Activated T-helper 1 cell treated with Interleukin-2 at 50 U/mL for 16 hours (primary cell): ENCODE measurements at places on chromosomes 1 and 21.
A peak's percentile ranks its signal among the peaks of the same experiment; 100 is the strongest.

DNA sequence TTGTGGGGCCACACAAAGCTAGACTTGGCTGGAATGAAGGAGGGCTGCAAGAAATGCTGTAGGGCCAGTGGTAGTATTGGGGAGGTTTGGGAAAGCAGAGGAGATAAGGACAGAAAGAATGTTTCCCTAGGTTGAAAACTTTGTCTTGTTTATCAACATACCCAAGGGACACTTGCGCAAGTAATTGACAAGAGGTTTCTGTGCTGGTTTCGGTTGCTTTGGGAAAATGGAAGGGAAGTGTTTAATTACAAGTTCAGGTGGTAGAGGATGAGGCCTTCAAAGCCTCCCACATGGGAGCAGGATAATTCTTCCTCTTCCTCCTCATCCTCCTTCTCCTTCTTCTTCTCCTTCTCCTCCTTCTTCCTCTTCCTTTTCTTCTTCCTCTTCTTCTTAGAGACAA is 182.1 kb upstream of the LMO4 start:
- DNase-seq = no peak

GRCh38 chr1:159009287-159009686 is 420 bp upstream of the IFI16 start:
- DNase-seq = no peak

DNA sequence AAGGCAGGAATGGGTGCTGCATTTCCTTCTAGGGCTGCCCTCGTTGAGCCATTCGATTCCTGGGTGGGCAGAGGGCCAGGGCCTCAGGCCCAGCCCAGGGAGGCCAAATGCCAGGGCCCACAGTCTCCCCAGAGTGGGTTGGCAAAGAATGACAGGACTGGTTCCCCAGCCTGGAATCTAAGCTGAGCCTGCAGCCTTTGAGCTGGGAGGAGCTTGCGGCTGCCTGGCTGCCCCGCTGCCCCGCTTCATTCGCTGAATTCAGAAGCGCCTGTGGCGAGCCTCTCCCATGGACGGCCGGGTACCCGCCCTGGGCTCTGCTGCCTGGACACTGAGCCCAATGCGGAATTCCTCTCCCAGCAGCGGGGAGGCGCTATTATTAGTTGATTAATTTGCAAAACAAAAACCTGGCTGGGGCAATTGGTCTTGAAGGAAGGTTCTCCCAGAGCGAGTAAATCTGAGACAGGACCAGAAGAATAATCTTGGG is 32.3 kb upstream of the TARDBP start:
- no peak for DNase-seq

DNA sequence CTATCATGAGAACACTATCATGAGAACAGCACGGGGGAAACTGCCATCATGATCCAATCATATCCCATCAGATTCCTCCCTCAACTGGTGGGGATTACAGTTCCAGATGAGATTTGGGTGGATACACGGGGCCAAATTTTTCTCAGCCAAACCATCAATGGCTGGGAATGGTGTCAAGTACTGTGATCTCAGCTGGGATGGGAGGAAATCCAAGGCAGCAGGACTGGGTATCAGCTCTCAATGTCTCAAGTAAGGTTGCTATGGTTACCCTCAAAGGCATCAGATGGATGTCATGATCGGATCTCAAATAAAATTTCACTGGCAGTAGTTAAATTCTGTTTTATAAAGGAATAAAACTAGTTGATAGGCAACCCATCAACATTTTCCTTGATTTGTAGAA is 399.0 kb downstream of the KCNT2 start:
- DNase-seq = no peak

DNA sequence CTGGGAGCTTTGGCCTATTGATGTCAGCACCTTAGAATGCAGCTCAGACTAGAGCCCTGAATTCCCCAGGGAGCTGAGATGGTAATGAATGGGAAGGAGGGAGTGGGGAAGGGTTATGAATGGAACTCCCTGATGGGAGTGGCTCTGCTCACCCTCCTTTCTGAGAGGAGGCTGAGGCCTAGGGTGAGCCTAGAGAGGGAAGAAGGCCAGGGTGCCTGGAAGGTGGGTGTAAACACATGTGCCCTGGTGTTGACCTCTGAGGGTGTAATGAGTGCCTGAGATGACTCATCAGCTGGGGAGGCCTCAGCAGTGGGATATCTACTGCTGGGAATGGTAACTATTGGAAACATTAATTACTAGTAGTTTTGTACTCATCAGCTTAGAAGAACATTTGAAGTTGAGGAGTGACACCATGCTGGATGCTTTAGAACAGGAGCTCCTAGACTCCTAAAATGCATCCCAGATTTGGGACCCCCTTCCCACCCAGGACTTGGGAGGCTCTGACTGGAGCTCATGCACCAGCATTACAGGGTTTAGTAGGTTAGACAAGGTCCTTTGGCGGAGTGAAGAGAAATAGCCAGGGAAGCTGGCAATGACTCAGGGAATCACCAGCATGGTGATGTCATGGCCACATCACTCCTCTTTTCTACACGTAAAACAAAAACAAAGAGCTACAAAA is 16.0 kb upstream of the PIGV start:
- no peak for DNase-seq

- no peak for DNase-seq
These were observed 43.1 kb downstream of the SKI start for GRCh38 chr1:2271211-2271721.

- peak; percentile 54 for DNase-seq
These were observed 60.3 kb upstream of the KRTAP19-8 start for GRCh38 chr21:31098576-31099005.

GRCh38 chr1:35431173-35431599 is 126.0 kb downstream of the KIAA0319L start:
- DNase-seq = no peak

- DNase-seq = no peak
These were observed 954 bp downstream of the MYOG start for GRCh38 chr1:203084588-203085527.

GRCh38 chr1:165512816-165513215 is 31.0 kb upstream of the LRRC52 start:
- DNase-seq = no peak

DNA sequence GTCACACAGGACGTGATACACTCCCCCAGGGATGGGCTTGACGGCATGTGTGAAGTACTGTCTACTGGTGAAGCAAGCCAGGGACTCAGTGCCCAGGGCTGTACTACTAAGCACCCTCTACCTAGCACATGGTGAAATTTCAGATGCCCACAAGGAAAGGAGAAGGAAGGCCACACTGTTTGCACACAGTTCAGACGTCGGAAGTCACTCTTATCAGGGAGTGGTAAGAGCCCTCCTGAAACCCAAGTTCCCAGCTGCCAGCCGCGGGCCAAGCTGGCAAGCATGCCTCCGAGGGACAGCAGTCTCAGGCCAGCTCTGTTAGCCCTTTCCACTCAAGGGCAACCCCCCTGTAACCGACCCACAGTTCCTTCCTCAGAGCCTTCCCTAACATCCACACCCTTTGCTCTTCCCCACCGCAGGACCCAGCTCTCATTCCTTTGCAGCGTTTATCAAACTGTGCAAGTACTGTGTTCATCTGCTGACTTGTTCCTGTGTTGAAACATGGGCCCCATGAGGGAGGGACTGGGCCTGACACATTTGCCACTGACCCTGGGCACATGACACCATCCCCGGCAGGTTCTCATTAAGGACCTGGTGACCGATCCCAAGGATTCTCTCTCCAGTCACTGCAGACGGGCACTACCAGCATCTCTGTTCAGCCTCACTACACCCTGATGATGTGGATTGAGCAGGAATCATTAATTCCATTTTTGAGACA is 58.5 kb downstream of the SLC66A1 start:
- DNase-seq = no peak
